ENCODE measurements at places on chromosomes 4 and X.

DNA sequence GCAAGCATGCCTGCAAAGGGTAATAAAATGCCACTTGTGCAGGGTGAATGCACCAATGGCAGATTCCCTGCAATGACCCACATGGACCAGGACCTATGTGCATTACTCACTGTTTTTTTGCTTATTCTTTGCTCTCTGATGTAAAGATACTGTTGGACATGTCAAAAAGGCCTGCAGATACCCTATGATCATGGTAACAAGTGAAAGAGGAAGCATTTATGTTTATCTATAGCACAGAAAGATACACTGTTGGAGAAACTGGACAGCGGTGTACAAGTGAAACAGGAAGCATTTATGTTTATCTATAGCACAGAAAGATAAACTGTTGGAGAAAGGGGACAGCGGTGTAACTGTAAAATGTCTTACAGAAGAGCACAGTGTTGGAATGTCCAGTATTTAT, 127.5 kb downstream of the PAPSS1 start:
- no peak for DNase-seq

GRCh38 chrX:113906168-113906567, 677.7 kb upstream of the HTR2C start:
- no peak for DNase-seq

GRCh38 chr4:174716986-174717770, 111.9 kb downstream of the GLRA3 start:
- no peak for DNase-seq

DNA sequence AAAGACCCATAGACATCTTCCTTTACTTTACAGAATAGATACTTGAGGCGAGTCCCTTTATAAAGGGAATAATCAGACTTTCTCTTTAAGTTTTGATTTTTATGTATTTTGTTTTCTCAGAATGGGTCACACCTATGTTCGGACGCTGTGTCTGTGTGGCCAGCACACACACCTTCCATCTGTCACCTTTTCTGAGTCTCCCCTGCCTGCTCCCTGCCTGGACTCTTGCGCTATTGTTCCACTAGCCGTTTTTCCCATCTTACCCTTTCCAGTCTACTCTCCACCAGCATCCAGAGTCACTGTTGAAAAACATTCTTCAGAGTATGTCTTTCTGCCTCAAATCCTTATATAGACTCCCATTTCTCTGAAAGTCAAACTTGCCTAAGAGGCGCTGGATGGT, 236.1 kb downstream of the MAML3 start:
- DNase-seq, result no peak

- no peak for DNase-seq
Measured at GRCh38 chrX:23493941-23494374, 159.3 kb downstream of the PTCHD1 start.

GRCh38 chrX:123172869-123173268, 11.2 kb upstream of the GRIA3 start:
- no peak for DNase-seq

GRCh38 chrX:70535198-70535597, 90.6 kb downstream of the DLG3 start:
- no peak for DNase-seq

DNA sequence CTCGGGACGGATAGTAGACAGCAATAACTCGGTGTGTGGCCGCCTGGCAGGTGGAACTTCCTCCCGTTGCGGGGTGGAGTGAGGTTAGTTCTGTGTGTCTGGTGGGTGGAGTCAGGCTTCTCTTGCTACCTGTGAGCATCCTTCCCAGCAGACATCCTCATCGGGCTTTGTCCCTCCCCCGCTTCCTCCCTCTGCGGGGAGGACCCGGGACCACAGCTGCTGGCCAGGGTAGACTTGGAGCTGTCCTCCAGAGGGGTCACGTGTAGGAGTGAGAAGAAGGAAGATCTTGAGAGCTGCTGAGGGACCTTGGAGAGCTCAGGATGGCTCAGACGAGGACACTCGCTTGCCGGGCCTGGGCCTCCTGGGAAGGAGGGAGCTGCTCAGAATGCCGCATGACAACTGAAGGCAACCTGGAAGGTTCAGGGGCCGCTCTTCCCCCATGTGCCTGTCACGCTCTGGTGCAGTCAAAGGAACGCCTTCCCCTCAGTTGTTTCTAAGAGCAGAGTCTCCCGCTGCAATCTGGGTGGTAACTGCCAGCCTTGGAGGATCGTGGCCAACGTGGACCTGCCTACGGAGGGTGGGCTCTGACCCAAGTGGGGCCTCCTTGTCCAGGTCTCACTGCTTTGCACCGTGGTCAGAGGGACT, 5.7 kb upstream of the MSANTD1 start:
- no peak for DNase-seq
